ENCODE measurements at places on chromosomes 3 and 15. TPM values are rescaled to one million over a fixed set of nuclear protein-coding genes. Genes with fewer than 3 reads are reported as not detected.
A peak's percentile ranks its signal among the peaks of the same experiment; 100 is the strongest.

DNA sequence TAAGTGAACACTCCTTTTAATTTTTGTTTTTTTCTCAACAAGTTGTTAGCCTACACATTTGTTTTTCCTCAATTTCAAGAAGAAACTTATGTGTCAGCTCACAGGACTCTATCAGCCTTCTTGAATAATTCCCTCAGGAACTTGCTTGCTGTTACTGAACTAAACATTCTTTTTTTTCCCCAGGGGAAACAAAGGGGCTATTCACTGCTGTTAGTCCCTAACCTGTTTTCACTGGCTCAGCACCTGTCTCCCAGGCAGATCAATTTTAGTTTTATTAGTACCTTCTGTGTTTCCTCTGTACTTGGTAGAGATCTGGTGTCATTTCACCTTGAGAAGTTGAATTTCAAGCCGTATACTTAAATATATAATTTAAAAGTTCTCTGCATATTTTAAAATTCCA lies 644.6 kb downstream of the CADM2 start:
- DNase-seq, result no peak

DNA sequence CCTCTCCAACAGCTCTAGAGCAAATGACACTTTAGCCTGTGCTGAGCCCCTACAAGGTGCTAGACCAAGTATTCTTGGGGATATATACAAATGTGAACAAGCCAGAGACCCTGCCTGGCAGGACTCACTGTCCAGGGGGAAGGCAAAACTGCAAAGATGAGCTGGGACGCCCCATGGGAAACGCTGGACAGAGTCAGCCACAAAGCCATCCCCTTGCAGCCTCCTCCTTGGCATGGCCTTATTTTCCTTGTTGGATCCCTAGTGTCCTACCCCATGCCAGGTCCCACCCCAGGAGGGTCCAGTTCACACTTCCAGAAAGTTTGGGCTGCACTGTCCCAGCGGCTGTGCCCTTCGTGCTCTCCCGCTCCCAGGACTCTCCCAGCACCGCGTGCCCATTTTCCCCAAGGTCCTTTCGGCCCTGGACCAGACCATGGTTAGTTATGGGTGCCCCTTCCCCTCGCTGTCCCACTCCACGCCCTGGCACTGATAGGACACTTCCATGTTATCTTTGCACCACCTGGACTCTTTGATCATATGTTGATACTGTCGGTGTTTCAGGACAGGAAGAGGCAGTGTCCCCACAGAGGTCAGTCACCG lies 5.8 kb upstream of the NRROS start:
- no peak for DNase-seq

Gene FBN1
- 5.2 TPM for total RNA-seq

- DNase-seq, result no peak
Observed at GRCh38 chr3:146625186-146625775, 20.1 kb upstream of the PLSCR5 start.

DNA sequence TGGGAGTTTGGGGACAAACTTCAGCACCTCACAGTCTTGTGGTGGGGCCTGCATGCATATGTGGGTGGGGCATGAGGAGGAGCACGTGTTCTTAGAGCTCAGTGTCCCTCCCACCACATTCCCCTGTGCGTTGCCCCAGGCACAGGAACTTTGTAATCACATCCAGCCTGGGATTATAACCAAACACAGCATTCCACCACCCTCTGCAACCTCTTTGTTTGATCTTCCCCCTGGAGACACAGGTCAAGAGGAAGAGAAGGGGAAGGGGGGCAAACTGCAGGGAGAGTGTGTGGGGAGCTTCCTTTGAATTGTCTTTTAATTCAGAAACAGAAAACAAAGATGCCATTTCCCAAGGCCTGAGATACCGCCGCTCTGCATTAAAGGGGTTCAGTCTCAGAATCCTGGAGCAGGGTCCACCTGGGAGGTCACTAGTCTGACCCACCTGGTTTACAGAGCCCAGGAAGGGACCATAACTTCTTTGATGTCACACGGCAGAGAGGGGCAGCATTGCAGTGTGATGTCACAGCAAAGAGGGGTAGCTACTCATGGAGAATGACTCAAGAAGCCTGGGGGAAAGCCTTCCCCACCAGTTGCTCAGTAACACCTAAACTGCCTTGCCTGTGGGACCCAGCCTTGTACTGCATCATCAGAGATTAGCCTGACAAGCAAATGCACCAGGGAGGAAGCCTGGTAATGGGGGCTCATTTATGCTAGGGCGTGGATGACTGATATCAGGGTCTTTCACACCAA lies 106.3 kb upstream of the RNU6-1 start:
- peak; percentile 28 for DNase-seq

Gene SSR3
- total RNA-seq, result 168 TPM

DNA sequence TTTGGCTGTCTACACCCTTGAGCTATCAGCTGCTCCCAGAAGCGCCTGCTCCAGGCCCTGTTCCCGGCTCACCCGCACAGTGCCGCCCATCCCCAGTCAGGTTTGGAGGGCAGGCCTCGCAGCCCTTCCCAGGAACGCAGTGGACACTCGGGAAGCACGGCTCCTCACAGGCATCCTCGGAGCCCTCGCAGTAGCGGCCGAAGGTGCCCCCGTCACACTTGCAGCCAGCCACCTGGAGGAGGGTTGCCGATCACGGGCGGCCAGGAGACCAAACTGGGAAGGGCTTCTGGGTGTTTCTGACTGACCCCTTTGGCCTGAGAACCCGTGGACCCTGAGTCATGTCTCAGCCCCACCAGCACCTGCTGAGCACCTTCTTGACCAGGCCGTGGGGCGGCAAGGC lies 33.4 kb downstream of the MUC20 start:
- DNase-seq, result no peak

DNA sequence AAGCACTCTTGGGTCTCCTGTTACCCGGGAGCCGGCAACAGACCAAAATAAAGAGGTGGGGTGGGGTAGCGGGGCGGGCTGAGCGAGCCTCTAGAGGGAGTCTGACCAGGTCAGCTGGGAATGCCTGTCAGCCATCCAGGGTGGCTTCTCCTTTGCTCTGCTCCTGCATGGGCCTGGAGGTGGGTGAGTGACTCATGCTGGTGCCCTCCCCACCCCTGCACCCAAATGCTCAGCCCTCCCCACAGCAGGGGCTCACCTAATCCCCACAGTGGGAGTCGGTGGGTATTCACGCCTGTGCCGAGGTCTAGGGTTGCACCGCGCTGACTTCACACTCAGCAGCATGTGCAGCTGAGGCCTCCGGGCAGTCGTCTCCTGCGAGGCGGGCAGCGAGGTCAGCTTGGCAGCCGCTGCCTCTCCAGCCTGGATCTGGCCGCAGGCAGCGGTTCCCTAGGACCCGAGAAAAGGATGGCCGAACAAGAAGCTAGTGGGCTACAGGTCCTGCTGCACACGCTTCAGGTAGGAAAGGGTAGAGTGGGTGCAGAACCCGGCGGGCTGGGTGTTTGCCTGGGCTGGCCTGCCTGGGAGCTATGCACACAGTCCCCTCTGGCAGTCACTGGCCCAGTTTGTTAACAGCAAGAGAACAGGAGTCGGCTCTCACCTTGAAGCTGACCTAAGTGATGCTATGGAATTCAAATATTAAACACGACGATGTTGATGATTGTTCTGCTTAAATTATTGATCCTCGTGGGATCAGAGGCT lies at the start of gene AGBL1:
AGBL1 (plus strand) TSS at position 364 of the 759 bp plus-strand sequence.
- DNase-seq, result no peak

Gene RGMA
- total RNA-seq, result 0.31 TPM

- DNase-seq, result no peak
Observed at GRCh38 chr3:25438791-25439555, 10.9 kb downstream of the RARB start.

DNA sequence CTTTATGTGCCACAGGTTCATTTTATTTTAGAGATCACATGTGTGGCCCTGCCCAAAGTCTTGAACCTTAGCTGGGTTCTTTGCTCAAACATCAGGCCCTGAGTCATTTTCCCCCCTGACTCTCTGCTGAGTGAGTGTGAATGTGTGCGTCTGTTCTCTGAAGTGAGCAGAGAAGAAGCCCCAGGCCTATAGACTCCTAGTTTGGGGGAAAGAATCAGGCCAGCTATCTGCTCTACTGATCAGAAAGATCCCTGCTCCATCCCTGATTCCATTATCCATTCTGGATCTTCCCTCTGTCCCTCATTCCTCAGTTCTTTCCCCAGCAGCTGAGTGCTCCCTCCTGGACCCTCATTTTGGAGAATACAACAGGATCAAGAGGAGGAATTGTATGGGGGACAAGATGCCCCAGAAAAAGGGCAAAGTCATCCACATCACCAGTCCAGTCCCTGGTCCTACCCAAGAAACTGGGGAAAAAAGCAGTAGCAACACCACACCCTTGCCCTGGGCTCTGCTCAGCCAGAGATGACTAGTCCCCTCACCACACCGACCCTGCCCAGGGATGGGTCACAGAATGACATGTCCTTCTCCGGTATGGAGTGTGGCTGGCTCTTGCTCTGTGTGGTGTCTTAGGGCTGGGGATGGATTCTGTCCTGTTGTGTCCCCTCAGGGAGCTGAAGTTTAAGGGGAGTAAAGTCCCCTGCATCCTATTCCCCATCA lies 3.2 kb downstream of the DUOX1 start:
- no peak for DNase-seq

- no peak for DNase-seq
Observed at GRCh38 chr3:149449182-149449581, 25.3 kb upstream of the TM4SF4 start.

DNA sequence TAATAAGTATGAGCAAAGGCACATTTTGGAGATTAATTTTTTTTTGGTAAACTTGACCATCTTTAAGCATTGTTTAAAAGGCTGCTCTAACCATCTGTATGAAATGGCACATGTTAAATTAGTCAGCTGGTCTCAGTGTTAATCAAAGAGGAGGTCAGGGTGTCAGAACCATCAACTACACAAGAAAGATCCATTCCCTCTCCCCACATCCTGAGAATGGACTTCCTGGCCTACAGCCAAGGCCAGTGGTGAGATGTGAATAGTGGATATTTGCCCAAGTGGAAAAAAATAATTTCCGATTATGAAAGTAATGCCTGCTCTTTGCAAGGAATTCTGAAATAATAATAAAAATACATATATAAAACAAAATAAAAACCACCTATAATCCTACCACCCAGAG lies 641.7 kb downstream of the NR2F2 start:
- no peak for DNase-seq

GRCh38 chr3:69282181-69282580 lies 103.7 kb downstream of the FRMD4B start:
- no peak for DNase-seq

DNA sequence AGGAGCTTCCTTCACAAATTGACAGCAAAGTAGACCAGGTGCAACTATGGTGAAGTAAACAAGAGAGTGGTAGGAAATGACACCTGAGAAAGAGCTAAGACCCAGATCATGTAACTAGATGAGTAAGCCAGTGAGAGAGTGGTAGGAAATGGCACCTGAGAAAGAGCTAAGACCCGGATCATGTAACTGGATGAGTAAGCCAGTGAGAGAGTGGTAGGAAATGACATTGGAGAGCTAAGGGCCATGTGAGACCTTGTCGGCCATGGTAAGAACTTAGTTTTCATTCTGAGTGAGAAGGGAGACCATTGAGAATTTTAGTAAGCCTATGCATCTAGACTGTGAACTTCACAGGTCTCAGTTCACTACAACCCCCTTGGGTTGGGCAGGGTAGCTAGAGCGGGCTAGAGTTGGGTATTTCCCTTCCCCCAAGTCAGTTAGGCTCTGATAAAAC lies 5.4 kb upstream of the SENP7 start:
- no peak for DNase-seq

Gene FES
- total RNA-seq, result 17.6 TPM

DNA sequence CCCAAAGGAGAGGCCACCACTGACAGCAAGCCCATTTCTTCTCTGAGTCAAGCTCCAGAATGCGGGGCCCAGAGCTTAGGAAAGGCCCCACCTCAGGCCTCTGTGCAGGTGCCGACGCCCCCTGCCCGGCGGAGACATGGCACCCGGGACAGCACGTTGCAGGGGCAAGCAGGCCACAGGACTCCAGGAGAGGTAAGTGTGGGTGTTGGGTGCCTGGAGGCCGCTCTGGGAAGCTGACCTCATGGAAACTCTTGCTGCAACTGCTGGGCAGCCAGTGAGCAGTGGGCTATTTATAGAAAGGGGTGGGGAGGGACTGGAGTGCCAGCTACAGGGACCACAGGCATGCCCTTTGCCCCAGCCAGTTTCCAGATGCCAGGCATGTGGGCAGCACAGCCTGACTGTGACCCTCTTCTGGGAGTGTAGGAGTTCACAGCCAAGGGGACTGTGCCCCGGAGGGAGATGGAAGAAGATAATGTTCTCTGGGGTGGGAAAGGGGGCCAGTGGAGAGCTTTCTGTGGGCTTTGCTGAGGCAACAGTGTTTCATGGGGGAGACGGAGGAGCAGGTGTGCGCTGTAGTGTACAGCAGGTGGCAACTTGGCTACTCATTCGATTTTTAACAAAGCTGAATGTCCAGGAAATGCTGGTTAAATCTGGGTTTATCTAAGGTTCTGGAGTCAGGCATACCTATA lies 23.7 kb downstream of the ALPK3 start:
- DNase-seq, result peak; percentile 95

DNA sequence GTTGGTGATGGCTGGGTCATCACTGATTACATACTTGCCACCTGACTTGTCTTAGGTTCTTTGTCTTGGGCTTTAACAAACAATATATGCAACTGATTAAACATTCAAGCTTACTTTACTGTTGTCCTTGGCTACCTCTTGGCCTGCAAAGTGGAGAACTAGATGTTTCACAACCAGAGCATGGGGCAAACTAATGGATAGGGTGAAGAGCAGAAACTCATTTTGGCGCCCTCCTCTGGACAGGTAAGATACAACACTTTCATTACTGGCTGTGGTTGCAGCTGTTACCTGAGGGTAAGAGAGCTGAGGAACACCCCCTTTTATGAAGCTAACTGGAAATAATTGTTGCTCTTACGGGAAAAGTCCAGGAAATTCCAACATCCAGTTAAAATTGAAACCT lies 262.1 kb downstream of the NAALADL2 start:
- no peak for DNase-seq

Gene DISP2
- total RNA-seq, result 0.23 TPM

- DNase-seq, result peak; percentile 87
Observed at GRCh38 chr3:176953106-176954060, 243.9 kb downstream of the TBL1XR1 start.

GRCh38 chr15:49062900-49063299 lies 16.7 kb upstream of the SECISBP2L start:
- DNase-seq, result no peak

DNA sequence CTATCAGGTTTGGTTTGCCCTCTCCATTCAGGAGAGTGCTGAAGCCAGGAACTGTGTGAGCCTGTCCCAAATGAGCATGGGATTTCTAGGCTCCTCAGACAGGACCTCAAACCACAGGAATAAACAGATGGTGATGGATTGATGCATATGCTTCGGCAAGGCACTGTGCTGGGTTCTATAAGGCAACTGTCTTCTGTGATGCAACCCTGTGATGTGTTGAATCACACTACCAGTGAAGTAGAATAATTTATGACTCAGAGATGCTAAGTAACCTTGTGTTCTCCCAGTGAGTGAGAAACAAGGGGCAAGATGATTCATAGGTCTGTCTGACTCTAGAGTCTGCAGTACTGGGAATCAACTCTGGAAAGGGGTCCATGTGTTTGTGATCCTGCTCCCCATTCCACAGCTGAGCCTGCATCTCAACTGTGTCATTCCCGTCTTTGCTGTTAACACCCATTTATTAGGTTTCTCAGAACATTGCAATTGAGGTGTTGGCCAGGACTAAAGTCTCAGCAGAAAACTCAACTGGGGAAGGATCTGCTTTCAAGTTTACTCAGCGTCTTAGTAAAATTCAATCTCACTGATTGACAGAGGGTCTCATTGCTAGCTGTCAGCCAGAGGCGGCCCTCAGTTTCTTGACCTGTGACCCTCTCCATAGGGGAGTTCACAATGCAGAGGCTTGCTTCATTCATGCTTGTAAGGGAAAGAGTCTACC lies 510.1 kb upstream of the CFAP20DC start:
- no peak for DNase-seq

- DNase-seq, result no peak
Observed at GRCh38 chr15:39358441-39359041, 222.3 kb upstream of the THBS1 start.

Gene SHC4
- total RNA-seq, result not detected
